Stimulated activated CD4-positive, alpha-beta T cell treated with anti-CD3 and anti-CD28 coated beads, Interleukin-4, amount 100 ng/mL, for 1 hour (primary cell): ENCODE measurements at places on chromosomes 3 and 15.

GRCh38 chr3:176714034-176714433 is 483.2 kb downstream of the TBL1XR1 start:
- DNase-seq: no peak

DNA sequence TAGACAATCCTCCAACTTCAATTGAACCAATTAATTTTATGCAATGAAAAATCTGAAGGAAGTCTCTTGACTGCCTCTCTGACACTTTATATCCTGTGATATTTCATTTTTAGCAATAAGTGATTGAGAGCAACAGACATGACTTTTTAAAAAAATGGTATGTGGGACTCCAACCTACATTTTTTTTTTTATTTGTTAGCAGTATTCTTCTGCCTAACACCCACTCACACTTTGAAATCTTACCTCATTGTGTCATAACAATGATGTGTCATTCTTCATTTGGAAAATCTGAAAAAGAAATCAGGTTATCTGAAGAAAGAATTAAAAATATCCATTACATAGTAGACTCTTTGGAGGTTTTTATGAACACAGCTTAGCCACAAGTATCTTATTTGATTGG is 541.3 kb upstream of the KCNMB2 start:
- DNase-seq: no peak

DNA sequence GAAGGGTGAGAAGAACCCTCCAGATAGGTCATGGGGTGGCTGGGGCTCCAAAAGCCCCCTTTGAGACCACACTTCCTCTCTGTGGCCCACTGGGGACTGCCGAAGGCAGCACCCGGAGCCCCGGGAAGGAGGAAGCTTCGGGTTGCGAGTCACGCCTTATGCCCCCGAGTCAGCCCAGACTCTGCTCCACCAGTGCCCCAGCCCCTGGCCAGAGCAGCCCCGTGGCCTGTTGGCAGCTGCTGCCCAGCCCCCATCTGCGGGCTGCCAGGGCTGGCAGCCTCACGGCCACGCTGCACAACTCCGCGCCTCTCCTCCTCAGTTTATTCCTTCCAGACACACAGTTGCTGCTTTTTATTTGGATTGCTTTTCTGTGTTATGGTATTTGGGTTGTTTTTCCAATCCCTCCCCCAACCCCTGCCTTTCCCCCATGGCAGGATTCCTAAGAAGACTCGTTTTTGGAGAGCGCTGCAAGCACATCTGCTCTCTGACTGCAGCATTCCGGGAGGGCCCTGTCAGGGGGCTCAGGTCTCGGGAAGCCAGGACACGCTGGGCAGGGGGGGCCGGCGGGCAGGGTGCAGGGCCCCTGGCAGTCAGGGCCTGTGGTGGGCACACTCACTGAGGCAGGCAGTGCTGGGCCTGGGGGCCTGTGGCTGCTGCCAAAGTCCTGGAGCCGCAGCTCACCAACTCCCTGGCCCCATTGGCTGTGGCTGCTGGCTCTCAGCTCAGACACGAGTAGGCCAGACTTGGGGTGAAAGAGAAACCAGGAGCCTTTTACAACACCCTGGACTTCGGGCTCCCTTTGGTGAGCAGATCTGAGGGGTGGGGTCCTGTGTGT is 20.2 kb downstream of the MAGEF1 start:
- no peak for DNase-seq

DNA sequence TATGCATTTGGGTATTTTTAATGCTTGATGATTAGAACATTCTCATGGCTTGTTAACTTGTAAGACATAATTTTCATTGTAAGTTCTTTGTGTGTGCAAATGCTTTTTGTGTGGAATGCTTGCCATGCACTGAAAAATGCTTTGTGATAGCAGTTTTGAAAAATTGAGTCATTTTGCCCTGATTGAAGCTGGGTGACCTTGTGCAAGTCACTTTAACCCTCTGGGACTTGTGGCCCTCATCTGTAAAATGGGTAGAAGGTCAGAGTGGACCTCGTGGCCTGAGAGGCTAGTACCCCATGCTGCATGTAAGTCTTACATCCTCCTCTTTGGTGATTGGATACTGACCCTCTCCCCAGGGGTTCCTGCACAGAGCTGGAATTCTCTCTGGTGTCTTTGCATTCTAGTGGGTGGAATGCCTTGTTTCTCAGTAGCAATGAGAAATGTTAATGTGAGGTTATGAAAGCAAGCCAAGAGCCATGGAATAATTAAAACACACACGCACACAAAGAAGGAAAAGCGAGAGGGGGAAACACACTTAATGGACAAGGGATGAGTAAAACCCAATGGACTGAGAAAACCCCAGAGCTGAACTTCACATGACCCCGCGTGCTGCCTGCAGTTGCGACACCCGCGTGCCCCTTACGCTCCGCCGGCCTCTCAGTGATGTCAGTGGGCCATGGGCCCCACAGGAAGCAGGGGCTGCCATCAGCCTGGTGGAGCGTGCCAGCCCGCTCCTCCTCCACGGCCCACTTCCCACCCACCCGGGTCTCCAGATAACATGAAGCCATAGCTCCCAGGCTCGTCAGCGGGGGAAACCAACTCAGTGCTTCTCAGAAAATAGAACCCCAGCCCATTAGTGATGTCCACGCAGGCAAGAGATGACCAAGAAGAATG is 44.0 kb downstream of the SMAD3 start:
- no peak for DNase-seq

GRCh38 chr15:22933641-22934061 is 46.5 kb downstream of the CYFIP1 start:
- no peak for DNase-seq

GRCh38 chr15:64824929-64825430 is 467 bp downstream of the PIF1 start:
- no peak for DNase-seq

DNA sequence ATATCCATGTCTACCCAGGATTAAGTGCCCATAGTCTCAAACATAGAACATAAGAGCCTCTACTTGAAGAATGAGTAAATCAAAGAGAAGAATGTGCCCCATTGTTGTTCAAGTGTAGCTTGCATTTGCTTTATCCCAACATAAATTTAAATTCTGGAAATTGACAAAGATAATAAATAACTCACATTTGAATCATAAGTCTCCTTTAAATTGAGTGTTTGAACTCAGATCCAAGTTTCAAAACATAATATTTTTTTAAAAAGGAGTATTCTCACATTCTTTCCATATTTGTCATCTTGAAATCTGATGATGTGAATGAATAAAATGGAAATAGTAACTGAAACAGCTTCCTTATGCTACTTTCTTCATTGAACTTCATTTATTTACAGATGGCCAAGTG is 135.2 kb downstream of the MECOM start:
- no peak for DNase-seq

DNA sequence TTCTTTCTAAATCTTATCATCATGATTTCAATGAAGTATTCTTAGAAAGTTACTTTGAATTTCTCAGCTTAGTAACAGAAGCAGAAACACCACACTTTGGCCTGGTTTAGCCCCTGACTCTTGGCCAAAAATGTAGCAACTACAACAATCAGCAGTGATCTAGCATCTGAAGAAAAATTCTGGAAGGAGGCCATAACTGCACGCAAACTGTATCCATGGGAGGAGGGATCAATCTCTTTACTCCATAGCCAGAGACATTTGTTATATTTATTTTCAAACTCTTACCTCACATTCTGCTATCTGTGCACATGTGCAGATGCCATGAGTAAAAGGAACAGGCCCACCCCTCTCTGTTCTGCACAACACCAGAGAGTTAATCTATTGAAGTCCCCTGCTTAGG is 251.0 kb upstream of the P2RY1 start:
- no peak for DNase-seq

GRCh38 chr3:22101351-22101750 is 350.3 kb upstream of the ZNF385D start:
- DNase-seq: no peak

- DNase-seq: no peak
Measured at GRCh38 chr3:62615258-62615849, 242.0 kb upstream of the FEZF2 start.

GRCh38 chr3:145820170-145820569 is 340.8 kb downstream of the PLOD2 start:
- DNase-seq: no peak

- no peak for DNase-seq
Measured at GRCh38 chr15:66707310-66708082, 5.5 kb downstream of the SMAD6 start.

- no peak for DNase-seq
Measured at GRCh38 chr3:48413086-48413485, 16.8 kb downstream of the PLXNB1 start.

DNA sequence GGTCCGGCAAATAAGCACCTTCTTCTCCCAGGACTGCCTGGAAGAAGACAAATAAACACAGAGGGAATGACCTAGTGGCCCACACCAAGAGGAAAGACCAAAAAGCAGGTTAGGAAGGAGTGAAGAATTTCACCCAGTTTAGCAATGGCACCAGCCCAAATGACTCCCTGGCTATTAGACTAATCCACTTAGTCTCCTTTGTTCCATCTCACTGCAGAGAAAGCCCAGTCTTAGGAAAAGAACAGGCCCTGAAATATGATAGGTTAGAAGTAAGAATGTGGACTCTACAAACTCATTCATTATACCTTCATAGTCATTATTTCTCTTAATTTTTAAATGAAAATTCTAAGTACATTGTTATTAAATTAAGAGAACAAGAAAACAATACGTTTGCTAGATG is 23.2 kb downstream of the SERPINI2 start:
- no peak for DNase-seq

- no peak for DNase-seq
Measured at GRCh38 chr3:72280876-72281275, 495.9 kb upstream of the PROK2 start.

DNA sequence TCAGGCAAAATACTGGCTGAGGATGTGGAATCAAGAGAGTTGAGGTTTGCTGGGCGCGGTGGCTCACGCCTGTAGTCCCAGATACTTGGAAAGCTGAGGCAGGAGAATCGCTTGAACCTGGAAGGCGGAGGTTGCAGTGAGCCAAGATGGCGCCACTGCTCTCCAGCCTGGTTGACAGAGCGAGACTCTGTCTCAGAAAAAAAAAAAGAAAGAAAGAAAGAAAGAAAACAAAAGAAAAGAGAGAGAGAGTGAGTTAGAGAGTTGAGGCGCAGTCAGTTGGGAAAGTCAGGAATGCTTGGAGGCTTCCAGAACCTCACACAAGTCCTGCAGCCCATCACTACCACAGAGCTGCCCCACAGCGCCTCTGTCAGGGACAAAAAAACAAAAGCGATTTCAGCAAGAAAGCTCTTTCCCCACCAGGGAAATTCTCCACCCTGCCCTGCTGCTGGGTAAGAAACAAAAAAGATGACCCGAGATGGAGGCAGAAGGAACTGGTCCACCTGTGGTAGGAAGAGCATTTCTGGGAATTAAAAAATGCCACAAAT is 13.8 kb downstream of the HDC start:
- DNase-seq: no peak

- no peak for DNase-seq
Measured at GRCh38 chr15:39407116-39407515, 173.8 kb upstream of the THBS1 start.

GRCh38 chr3:79041621-79042020 is 726.2 kb downstream of the ROBO1 start:
- no peak for DNase-seq

DNA sequence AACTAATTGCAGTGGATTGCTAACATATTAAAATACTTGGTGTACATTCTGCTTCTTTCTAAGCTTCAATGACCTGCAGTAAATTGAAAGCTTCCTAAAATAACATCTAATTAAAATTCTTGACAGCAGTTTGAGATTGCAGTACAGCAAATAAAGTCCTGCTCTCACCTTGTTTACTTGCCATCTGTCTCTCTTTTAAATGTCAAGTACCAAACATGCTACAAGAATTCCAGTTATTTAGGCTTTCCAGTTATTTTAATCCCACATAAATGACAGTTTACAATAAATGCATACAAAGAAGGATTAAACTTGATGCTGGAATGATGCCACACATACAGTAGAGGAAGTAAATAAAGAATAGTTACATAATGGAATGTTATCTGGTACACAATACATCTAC is 33.2 kb downstream of the CBLB start:
- DNase-seq: no peak

- peak; percentile 23 for DNase-seq
Measured at GRCh38 chr15:89556413-89557262, 18.6 kb upstream of the TICRR start.

DNA sequence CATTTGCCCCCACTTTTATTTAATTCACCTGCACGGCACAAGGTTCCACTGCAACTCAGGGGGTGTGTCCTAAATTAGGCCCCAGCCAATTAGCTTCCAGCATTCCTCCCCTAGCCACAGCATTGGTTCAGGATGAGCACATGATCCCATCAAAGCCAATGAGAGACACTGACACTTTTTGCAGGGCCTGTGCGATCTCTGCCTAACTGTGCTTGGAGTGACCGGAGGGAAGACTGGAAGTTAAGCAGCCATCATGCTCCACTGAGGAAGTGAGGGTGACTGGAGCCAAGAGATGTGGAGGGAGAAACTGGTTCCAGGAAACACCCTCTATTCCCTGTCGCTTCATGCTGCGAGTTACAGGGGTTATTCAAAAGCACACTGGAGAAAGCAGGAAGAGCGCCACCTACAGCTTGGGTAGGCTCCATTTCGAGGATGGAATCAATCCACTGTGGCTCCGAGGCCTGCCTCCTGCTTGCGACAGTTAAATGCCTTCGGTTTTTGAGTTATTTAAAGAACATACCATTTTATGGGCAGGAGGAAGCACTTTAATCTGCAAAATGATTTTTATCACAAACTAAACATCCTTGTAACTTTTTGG is 122.2 kb upstream of the WNT5A start:
- no peak for DNase-seq

DNA sequence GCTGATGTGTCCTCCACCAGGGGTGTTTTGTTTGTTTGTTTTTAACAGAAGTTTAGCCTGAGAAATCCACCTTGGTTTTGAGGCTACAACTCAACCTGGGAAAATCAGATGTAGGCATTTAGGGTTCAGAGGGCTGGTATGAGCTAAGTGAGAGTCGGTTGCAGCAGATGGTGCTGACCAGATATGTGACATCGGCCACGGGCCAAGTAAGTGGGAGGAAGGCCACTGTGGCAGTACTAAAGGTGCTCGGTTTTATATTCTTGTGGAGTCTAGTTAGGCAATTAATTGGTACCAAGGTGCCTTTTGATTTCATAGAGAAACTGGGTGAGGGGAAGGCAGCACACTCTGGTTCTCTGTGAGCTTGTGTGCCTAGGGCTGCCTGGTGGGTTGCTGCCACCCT is 10.5 kb downstream of the MTMR14 start:
- DNase-seq: no peak

DNA sequence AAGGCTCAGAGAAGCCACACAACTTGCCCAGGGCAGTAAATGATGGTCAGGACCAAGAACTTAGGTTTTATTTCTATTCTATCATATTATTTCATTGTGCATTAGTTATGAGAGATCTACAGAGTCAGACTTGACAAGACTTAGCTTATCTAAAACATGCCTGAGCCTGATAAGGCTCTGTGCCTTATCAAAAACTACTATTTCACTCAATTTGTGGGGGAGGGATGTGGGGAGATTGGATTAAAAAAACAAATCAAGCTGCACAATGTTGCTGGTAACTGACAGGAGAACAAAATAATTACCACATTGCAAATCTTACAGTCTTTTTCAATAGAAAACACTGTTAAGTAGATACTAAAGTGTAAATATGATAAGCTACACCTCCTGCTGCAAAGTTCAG is 16.0 kb downstream of the HACD2 start:
- no peak for DNase-seq

GRCh38 chr3:116191409-116191808 is 253.9 kb downstream of the LSAMP start:
- no peak for DNase-seq
